GM06990 (cell line): ENCODE measurements at places on chromosomes 4 and X.

DNA sequence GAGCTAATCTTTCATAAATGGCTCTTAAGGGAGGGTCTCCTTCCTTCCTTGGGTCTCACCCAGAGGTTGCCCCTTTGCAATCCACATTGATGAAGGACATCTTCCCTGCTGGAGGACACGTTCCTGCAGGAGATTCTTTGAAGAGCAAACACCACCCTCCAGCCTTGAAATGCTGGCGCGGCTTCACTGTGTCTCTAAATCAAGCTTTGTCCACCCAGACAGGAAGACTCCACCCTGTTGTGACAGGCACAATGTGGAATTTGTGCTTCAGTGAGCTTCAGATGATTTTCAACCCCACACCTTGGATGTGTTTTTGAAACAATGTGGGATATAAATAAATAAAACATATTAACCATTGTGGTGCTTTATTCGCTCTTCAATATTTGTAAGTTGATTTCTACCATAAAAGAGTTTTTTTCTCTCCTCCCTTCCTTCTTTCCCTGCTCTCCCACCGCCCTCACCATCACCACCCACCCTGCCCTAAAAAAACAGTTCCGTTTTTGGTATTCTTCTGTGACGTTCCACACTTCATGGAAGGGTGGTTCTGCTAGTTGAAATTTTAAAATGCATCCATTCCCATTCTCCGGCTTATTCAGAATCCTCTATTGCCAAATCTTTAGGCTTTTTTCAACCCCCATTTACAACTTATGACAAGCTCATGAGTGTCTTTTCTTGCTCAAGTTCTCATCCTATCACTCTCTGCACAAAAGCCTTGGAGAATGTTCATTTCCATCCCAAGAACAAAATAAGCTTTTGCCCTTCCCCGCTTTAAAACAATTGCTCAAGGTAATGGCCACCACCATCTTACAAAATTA is 264.3 kb downstream of the RAPGEF2 start:
- DNase-seq, result no peak

DNA sequence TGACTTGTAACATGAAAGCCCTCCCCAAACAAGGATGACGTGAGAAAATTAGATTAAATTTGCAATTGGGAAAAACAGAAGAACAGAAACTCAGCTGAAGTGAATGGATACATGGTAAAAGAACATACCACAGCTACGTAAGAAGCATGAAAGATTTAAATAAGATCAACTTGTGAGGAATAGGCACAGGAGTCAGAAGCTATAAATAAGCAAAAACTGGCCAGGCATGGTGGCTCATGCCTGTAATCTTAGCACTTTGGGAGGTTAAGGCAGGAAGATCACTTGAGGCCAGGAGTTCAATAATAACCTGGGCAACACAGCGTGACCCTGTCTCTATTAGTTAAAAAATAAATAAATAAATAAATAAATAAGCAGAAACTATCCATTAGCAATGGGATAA is 33.6 kb upstream of the ZCCHC13 start:
- no peak for DNase-seq

- peak; percentile 61 for DNase-seq
These were observed 34.0 kb upstream of the GRPEL1 start for GRCh38 chr4:7101692-7102515.

GRCh38 chr4:132556316-132556715 is 592.8 kb upstream of the PCDH10 start:
- DNase-seq, result no peak

GRCh38 chrX:109943092-109943739 is 59.7 kb upstream of the TMEM164 start:
- no peak for DNase-seq

GRCh38 chrX:119194621-119195020 is 41.5 kb upstream of the PGRMC1 start:
- no peak for DNase-seq

DNA sequence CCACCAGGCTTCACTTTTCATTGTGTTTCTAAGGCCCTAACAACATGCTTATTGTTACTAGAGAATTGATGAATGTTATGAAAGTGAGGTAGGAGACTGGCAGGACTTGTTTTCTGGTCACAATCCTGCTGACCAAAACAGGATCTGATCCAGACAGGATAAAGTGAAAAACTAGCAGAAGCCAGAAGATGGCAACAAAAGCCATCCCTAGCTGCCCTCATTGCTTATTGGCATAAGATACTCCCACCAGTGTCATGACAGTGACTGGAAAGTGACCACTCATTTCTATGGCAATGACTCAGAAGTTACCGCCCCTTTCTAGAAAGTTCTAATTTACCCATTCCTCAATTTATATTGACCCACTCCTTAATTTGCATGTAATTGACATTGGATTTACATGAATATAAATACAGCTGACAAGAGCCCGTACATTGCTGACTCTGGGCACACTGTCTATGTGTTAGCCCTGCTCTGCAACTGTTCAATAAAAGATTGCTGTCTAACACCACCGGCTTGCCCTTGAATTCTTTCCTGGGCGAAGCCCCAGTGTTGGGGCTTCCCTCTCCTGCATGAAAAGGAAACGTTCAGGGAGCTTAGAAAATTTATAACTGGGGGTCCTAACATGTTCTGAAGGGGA is 30.0 kb upstream of the FGG start:
- DNase-seq, result no peak

- no peak for DNase-seq
These were observed 183.2 kb downstream of the RAP1GDS1 start for GRCh38 chr4:98444371-98444770.

DNA sequence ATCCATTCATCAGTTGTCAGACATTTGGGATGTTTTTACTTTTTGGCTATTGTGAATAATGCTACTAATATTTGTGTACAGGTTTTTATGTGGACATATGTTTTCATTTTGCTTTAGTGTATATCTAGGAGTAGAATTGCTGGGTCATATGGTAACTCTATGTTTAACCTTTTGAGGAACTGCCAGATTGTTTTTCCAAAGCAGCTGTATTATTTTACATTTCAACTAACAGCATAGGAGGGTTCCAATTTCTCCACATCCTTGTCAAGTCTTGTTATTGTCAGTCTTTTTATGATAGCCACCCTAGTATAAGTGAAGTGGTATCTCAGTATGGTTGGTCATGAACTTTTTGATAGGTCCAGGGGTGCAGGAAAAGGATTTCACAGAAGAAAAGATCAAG is 114.5 kb upstream of the FAM9C start:
- DNase-seq, result no peak
